Foreskin keratinocyte (primary cell): ENCODE measurements at places on chromosomes 3 and 15. TPM values are rescaled to one million over a fixed set of nuclear protein-coding genes. Genes with fewer than 3 reads are reported as not detected.

Gene TMEM158
- total RNA-seq = 3.4 and 3.5 TPM in 2 replicates

GRCh38 chr15:27662892-27663291 lies 436.2 kb downstream of the OCA2 start:
- DNase-seq = no peak

Gene CPEB1
- total RNA-seq = not detected in 2 replicates

- DNase-seq = peak; percentile 68
These were observed 41.1 kb upstream of the UBE2E2 start for GRCh38 chr3:23161896-23162570.

GRCh38 chr3:135618123-135618522 lies 347.4 kb upstream of the PPP2R3A start:
- no peak for DNase-seq

DNA sequence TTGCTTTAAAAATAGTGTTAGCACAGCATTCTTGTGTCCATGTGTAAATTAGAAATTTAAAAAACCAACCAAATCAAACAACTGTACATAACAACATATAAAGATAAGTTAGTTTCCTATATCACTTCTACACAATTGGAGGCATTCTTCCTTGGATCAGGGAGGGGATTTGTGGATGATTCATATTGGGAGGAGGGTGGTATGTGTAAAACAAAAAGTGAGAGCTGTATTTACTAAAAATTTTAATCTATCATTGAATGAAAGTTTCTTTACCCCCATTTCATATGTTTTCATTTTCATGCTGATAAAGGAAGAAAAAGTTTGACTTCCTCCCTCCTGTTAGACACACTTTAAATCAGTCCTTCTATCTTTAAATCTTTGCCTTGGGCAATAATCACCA lies 325.0 kb downstream of the SATB1 start:
- no peak for DNase-seq

- DNase-seq = no peak
These were observed 3.0 kb upstream of the TNFAIP8L3 start for GRCh38 chr15:51097553-51098330.

DNA sequence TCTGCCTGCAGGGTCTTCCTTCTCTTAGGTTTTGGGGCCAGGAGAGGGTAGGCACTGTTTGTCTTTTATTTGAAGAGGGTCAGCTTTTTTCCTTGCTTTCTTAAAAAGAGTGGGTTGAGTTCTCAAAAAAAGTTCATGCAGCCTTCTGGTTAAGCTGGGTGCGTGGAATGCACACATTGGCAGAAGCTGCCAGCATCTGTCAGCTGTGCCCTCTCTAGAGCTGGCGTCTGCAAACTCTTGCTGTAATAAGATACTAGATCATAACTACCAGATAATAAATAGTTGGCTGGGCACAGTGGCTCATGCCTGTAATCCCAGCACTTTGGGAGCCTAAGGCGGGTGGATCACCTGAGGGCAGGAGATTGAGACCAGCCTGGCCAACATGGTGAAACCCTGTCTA lies 373.4 kb downstream of the OCA2 start:
- no peak for DNase-seq

Gene FBLN2
- 4.0 and 5.5 TPM in 2 replicates for total RNA-seq

- no peak for DNase-seq
These were observed 10.7 kb upstream of the LRRK1 start for GRCh38 chr15:100908466-100908865.

- DNase-seq = no peak
These were observed 41.2 kb downstream of the ADIPOQ start for GRCh38 chr3:186883686-186884058.

GRCh38 chr15:95152741-95153140 lies 921.4 kb downstream of the MCTP2 start:
- peak; percentile 69 for DNase-seq

DNA sequence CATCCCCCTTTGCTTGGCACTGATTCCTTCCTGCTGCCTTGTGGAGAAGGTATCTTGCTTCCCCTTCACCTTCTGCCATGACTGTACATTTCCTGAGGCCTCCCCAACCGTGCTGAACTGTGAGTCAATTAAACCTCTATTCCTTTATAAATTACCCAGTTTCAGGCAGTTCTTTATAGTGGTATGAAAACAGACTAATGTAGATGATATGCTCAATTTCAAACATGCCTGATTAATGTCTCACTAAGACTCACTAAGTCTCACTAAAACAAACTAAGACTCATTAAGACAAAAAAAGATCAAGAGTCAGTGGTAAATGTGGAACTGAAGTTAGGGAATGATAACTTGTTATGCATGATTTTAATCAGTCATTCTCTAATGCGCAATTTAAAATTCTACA lies 606.6 kb downstream of the RBMS3 start:
- DNase-seq = no peak

- DNase-seq = no peak
These were observed 166.7 kb upstream of the THBS1 start for GRCh38 chr15:39414201-39414600.

DNA sequence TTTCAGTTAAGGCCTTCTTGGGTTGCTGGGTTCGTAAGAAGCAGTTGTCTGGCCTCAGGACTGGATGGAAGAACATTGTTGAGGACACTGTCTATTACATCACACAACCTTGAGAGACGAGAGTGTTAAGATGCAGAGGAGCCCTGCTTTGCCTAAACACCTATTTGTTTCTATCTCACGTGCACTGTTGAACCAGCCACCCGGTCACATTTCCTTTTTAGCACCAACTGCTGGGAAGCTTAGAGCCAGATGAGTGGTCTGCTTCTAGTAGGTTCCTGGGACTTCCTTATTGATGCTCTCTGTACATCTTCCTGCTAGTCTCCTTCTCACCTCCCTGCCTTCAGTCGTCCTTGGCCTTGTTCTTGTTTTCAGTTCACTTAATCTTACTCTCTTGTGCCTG lies 22.3 kb downstream of the CAND2 start:
- no peak for DNase-seq

DNA sequence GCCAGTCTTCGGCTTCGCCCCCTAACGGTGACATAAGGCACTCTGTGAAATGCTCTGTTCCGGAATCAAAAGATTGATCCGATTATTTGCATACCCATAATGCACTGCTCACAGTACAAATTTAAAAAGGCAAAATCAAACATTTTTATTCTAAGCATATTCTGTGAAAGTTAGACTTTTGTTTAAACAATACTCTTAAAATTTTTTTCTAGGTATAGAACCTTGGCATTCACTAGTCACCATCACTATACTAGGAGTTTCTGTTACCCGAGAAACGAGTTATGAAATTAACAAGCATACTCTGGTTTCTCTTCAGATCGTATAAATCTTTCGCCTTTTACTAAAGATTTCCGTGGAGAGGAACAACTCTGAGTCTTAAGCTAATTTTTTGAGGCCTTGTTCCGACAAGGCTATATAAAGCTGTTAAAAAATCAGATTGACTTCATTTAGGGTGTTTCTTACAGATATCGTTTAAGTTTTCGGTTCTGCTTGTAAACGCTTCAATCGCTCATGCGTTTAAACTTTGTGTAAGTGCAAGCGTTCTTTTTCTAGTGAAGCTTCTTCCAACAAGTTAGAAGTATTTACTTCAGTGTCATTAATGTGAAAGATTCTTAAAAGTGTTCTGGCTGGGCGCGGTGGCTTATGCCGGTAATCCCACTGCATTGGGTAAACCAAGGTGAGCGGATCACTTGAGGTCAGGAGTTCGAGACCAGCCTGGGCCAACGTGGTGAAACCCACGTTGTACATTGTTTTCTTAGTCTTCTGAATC lies at the start of gene RNU5B-1:
Gene RNU5B-1 (plus strand): TSS at position 297 of the 769 bp plus-strand sequence.
- DNase-seq = peak; percentile 99
